ENCODE measurements at places on chromosomes 7 and 10. TPM values are rescaled to one million over a fixed set of nuclear protein-coding genes. Genes with fewer than 3 reads are reported as not detected.
A peak's percentile ranks its signal among the peaks of the same experiment; 100 is the strongest.

The EBLN1 gene
- not detected for total RNA-seq

GRCh38 chr10:490891-491571 is 198.4 kb downstream of the DIP2C start:
- no peak for DNase-seq

DNA sequence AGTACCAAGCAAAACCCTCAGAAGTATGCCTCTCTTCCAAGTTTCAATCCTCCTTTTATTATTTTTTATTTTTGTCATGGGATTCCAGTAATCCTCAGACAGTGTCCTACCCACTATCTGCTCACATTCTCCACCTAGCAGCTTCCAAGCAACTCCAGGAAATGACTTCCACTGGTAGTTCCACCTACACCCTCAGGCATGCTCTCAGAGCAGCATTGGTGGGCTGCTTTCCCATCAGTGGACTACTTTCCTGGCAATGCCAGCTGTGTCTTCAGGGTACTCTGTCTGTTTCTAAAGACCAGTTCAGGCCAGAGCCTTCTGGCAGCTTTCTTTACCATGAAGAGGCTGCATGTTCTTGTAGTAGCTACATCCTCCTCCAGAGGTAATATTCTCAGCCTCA is 244.0 kb downstream of the HGF start:
- DNase-seq, result no peak

The HPSE2 gene
- total RNA-seq, result 0.58 TPM

GRCh38 chr10:49613165-49613881 is 514 bp upstream of the CHAT start:
- no peak for DNase-seq

GRCh38 chr7:50534690-50535290 is 30.4 kb downstream of the DDC start:
- DNase-seq, result no peak

DNA sequence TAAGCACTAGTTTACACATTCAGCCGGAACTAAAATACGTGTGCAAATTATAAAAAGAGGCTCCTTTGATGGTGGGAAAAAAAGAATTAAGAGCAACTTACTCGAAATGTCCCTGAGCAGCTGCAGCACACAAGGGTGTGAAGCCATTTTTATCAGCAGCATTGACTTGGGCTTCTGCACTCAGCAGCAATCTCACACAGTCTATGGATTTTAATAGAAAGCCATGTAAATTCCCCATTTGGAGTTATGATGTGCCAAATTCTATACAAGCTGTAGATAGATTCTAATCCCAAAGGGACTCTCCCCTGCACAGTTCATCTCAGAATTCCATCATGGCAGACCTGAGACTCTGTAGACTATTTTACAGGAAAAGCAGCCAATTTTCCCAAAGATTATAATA is 90.5 kb downstream of the CTTNBP2 start:
- no peak for DNase-seq

GRCh38 chr10:84296091-84296981 is 32.1 kb upstream of the CCSER2 start:
- no peak for DNase-seq

The COL1A2 gene
- total RNA-seq, result 85.4 TPM

GRCh38 chr7:138720286-138720685 is 19.1 kb upstream of the SVOPL start:
- no peak for DNase-seq

DNA sequence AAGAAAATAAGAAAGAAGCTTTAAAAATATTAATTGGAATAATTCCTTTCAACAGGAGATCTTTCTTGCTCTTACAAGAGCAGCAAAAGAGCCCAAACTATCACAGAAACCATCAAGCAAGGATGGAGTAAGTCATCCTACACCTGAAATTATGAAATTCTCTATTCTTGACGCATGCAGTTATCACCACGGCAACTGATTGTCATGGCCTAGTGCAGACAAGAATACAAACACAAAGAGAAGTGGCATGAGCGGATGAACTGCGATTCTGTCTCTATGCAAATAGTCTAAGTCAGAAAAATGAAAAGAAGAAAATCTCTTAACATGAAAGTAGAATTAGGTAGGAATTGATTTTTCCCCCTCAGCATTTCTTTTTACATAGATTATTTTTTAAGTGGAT is 54.8 kb upstream of the SLC35B4 start:
- DNase-seq, result no peak

The GPRIN2 gene
- total RNA-seq, result 17.8 TPM

The ITPRID1 gene
- 0.13 TPM for total RNA-seq

The BET1 gene
- 29.7 TPM for total RNA-seq

DNA sequence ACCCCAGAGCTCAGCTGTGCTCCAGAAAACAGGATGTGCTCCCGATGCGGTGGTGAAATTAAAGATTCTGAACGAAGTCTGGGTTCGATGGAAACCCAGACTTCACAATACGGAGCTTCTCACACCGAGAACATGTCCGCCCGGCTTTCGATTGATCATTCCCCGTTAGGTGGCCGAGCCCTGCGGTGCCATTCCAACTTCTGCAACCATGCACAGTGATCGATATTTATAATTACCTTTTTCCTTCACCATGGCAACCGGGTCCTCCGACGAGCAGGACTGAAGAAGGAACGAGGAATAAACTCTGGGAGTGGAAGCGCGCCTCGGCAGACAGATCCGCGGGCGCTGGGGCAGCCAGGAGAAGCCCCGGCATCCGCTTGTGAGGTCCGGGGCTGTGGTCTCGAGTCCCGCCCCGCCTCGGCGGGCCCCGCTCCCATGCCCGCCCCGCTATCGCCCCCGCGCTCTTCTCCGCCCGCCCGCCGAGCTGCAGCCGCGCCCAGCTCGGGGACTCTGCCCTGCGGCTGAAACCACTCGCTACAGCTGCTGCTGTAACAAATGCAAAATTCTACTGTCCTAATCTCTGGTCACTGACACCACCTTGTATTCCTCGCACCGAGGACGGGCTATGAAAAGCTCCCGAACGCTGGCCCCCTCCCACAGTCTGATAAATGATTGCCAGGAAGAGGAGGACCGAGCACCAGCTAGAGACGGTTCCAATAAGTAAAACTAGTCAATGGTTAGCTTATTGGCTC is 26.2 kb downstream of the ABLIM1 start:
- no peak for DNase-seq

The AOC1 gene
- 0.48 TPM for total RNA-seq

GRCh38 chr7:55469271-55469681 is 103.0 kb downstream of the VOPP1 start:
- DNase-seq, result no peak

DNA sequence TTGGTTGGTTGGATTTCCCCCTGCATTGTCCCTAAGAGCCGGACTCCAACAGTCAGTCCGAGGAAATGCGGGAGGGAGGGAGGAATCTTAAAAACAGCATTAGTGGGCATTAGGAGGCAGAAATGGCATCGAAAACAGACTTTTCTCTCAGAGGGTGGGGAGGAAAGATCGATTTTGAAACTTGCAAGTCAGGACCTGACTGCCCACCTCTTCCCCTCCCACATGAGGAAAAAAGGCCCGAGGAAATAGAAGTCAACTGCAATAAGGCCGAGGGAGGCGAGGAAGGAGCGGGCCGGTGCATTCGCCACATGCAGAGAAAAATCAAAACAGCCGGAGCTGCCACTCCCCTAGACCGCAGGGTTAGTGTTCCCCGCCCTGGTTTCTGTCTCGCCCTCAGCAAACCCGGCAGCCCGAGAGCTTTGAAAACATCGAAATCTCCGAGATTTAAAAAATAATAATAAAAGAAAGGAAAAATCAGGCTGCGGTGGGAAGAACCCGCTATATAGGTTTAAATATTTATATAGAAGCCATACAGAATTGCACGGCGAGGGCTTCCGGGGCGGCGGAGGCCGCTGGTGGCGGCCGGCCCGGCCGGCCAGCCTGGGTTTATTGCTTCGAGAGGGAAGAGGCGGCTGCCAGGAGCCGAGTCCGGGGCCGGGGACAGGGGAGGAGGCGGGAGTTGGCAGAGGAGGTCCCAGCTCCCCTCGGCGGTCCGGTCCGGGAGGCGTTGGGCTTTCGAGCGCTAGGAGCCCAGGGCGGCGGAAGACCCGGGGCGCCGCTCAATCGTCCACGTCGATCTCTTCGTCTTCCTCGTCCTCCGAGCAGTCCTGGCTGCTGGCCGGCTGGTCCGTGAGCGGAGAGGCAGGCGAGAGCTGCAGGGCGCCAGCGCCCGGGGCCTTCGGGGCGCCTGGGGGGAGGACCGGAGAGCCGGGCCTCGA is 2.5 kb downstream of the LBX1 start:
- DNase-seq, result no peak

The TDRD1 gene
- total RNA-seq, result 0.92 TPM

DNA sequence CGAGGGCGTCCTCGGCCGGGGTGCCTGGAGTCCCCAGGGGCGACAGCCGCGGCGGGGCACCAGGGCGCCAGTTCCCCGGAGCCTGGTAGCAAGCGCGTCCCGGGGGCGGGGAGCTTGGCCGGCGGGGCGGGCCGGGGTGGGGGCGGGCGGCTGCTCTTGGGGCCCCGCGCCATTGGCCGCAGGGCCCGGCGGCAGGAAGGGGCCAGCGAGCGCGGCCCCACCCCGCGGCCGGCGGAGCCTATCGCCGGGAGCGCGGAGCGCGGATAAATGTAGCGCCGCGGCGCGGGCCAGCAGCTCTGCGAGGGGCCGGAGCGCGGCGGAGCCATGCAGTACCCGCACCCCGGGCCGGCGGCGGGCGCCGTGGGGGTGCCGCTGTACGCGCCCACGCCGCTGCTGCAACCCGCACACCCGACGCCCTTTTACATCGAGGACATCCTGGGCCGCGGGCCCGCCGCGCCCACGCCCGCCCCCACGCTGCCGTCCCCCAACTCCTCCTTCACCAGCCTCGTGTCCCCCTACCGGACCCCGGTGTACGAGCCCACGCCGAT is at the start of gene HHEX:
HHEX (plus strand) TSS at position 293 of the 548 bp plus-strand sequence; CDS start at position 325, 32 bp downstream.
- no peak for DNase-seq

The SH2D4B gene
- 0.13 TPM for total RNA-seq

DNA sequence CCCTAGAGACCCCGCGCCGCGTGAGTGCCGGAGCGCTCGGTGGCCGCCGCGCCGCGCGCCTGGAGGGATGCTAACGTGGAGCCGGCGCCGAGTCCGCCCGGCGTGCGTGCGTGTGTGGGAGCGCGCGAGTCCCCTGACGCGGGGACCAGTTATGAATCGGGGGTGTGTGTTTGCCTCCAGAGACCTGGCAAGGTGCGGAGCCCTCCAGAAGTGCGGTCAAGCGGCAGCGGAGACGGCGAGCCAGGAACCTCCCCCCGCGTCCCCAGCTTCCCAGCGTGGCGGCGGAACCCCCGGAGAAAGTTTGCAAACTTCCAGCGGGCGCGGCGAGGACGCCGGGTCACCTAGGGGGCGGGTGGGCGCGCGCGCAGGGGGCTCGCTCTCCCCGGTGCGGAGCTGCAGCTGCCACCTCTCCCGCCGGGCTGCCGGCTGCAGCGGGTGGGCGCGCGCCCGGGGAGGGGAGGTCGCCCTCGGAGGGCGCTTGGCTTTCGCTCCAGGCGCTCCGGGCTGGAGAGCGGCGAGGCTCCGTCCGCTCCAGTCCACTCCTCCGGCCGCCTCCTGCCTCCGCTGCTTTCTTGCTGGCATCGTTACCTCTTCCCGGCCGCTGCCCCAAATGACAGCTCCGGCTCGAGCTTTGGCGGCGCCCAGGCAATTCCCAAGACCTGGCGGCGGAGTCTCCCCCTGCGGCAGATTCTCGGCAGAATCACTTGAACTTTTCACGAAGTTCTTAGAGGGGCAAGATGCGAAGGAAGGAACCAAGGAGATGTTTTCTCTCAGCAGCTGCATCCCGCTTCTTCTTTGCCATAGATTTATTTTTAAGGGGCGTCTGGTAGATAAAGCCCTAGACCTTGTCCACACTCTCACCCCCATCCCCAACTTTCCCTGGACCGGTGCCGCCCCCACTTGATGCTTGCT is 2.3 kb upstream of the CREB5 start:
- peak; percentile 69 for DNase-seq

DNA sequence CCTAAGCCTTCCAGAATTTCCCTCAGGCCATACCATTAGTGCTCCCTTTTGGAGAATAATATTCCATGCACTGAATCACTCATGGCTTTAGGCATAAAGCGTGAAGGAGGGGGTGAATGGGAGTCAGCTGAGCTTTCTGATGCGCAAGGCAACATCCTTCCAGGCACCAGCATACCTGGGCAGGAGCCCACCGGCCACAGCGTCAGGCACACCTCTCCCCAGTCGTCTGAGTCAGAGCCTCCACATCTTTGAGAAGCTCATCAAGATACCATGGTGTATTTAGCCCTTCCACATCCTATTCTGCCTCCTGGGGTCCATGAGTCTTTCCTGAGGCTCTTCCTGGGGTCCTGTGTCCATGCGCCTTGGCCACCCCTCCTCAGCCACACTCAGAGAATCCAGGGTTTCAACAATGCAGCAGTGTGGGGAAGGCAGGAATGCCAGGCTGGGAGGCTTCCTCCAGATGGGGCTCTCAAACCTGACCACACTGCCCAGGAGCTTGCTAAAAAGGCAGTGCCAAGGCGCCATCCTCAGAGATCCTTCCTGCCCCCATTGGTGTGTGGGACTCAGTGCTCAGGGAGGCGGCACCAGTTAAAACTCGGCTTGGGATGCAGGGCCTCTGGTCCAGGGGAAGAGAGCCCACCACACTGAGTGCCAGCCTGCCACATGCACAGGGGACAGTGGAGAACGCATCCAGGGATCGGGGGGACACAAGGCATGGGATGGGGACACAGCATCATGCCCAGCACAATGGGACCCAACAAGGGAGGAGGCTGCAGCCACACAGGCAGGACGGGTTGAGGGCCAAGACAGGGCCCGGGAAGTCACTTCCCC is 31.6 kb downstream of the RASGEF1A start:
- no peak for DNase-seq

The GRM3 gene
- 3.4 TPM for total RNA-seq

The ZNF485 gene
- total RNA-seq, result 8.2 TPM

- DNase-seq, result peak; percentile 25
Observed at GRCh38 chr7:81469869-81470723, 299.8 kb downstream of the HGF start.

DNA sequence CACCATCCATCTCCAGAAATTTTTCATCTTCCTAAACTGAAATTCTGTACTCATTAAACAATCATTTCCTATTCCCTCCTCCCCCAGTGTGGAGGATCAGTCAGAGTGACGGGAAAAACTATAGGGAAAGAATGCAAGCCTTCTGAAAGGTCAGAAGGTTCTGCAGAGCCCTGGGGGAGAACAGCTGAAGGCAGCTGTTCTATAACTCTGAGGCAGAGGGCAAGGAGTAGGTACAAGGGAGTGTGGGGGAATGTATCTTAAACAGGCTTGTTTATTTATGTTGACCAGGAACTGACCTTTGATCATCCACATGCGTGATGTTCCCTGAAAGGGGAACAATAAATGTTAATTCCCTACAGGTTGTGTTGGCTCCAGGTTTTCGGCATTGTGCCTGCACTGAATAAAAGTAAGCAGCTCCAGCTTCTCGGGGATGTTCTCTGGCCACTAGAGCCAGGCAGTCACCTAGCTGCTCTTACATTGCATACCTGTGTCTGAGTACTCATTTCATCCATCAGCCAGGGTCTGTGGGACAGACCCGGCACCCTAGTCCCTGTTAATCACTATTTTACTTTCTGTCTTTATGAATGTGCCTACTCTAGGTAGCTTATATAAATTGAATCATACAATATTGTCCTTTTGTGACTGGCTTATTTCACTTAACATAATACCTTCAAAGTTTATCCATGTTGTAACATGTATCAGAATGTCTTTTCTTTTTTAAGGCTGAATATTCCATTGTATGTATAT is 5.8 kb downstream of the IFIT1 start:
- DNase-seq, result no peak

The BAMBI gene
- 26.4 TPM for total RNA-seq

- no peak for DNase-seq
Observed at GRCh38 chr7:108026116-108026515, 23.2 kb upstream of the LAMB1 start.

GRCh38 chr7:6164491-6164890 is 107.9 kb downstream of the CYTH3 start:
- DNase-seq, result no peak
